GM23248 (cell line): ENCODE measurements at places on chromosomes 6 and 20. TPM values are rescaled to one million over a fixed set of nuclear protein-coding genes. Genes with fewer than 3 reads are reported as not detected.

The RAD21L1 gene
- not detected in 2 replicates for total RNA-seq

The MUCL3 gene
- not detected in 2 replicates for total RNA-seq

The ZNFX1 gene
- total RNA-seq: 46.5 and 50.7 TPM in 2 replicates

- no peaks in the 10 kb centered on the region for H3K4me1 ChIP-seq
- H3K36me3 ChIP-seq: no peaks in the 10 kb centered on the region
- no peak overlapping the region for H3K4me3 ChIP-seq
- DNase-seq: no peak
These were observed 98.4 kb upstream of the DUSP22 start for GRCh38 chr6:193773-194310.

DNA sequence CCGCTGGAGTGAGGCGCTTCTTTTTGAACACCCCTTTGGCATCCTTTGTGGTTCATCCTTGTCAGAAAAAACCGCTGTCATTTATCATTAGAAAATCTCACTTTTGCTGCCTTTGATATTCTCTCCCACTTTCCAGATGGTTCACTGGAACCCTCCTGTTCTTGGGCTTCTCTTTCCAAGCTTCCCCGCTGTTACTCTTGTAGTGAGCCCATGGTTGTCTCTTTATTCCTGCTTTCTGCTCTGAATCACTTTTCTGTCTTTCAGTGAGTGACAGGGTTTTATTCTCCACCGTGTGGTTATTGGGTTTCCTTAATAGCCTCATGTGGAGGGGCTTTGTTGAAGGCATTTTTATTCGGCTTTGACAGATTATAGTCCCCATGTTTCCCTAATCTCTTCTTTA is 117.0 kb downstream of the FARS2 start:
- H3K4me1 ChIP-seq: no peaks in the 10 kb centered on the region
- no peaks in the 10 kb centered on the region for H3K27me3 ChIP-seq
- H3K36me3 ChIP-seq: no peaks in the 10 kb centered on the region
- no peak for DNase-seq
- no peak overlapping the region for H3K27ac ChIP-seq

DNA sequence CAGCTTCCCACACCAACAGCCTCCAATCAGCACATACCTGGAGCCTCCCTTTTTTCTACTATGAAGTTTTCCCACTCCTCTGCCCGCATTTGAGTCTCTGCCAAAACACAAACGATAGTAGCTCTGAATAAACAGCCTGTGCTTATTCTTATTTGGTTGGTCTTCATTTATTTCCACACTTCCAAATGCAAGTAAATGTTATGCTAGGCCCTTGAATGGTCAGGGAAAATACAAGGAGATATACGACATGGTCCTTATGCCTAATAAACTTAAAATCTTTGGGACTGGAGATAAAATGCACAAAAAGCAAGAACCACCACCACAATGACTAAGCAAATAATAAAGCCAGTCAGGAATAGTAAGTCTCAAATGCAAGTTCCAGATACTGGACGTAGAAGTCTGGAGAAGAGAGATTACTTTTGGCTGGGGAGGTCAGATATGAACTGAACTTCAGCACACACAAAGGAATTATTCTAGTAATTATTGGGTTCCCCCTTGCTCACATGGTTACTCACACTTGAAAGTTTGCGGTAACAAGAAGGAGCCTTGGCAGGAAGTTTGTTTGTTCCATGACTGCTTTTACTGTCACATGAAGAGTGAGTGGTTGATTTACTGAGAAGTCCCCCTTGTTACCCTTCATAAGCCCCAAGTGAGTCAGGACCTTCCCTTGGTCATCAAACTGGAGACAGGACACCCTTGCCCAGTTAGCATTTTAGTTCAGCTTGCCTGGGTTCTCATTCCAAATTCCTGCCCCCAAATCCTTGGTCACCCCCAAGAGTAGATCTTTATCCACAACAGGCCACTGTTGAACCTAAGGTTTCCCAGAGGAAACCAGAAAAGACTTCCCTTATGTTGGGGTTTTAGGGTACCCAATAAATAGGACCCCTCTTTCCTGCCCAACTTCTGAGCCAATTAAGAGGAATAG is 511.2 kb upstream of the JARID2 start:
- H3K4me3 ChIP-seq: no peak overlapping the region
- H3K36me3 ChIP-seq: no peaks in the 10 kb centered on the region
- peak overlapping the region; percentile 92 for H3K27ac ChIP-seq

GRCh38 chr6:35543459-35544193 is 30.9 kb upstream of the TULP1 start:
- no peak overlapping the region for H3K4me3 ChIP-seq
- H3K36me3 ChIP-seq: no peaks in the 10 kb centered on the region
- no peak overlapping the region for H3K27ac ChIP-seq
- peaks cover 11% of the 10 kb centered on the region for H3K27me3 ChIP-seq

DNA sequence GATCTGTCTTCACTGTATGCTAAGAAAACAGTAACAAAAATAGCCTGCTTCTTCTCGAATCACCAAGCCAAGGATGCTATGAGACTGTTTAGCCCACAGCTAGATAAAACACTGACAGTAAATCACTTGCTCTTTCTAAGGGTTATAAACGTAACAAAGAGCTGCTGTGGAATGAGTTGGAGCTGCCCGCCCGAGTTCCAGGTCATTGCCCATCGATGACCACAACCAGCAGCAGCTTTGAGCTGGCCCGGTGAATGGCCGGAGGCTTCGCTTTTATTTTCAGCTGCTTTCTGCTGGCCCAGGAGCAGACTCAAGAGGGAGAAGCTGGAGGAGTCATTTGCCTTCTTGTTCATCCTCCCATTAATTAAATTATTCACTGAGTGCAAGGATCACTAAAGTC is 82.2 kb upstream of the CDH4 start:
- no peak overlapping the region for H3K27ac ChIP-seq
- DNase-seq: no peak
- H3K4me1 ChIP-seq: peaks cover 9% of the 10 kb centered on the region; the same call in 1 of the 2 replicates
- H3K4me3 ChIP-seq: no peak overlapping the region
- H3K36me3 ChIP-seq: no peaks in the 10 kb centered on the region

DNA sequence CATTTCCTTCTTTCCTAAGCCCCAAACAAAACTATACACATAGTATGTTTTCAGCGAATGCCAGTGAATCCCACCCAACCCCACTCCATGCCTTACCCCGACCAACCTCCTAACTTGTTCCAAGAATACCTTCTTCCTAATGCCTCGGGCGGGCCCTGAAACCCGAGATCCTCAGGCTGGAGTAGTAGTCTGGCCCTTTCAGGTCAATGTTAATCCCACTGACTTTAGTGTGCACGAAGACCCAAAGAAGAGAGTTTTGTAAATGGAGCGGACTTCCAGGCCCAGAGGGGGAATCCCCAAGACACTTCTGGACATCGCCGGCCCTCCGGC is 394 bp downstream of the YIPF3 start:
- peak overlapping the region; percentile 99 for H3K4me3 ChIP-seq
- H3K27ac ChIP-seq: peak overlapping the region; percentile 73
- H3K4me1 ChIP-seq: peaks cover 21% of the 10 kb centered on the region
- no peaks in the 10 kb centered on the region for H3K27me3 ChIP-seq
